ENCODE measurements at places on chromosomes 7 and 10.

GRCh38 chr10:123944661-123945060, 53.1 kb upstream of the CPXM2 start:
- DNase-seq = no peak

DNA sequence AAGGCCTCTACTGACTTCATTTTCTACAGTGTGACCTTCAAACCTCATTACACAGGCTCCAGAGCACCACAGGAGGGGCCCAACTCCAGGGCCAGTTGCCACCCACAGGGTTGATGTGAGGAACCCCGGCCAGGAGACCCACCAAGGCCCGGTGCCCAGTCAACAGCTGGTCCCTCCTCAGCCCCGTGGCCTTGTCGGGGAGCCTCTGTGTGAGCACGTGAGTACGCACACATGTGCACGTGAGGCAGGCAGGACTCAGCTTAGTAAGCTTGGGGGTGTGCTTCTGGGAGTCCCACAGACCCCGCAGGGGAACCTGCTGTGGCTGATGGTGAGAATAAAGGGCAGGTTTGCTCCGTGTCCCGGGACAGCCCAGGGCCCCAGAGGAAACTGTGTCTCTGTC, 104.5 kb downstream of the VIPR2 start:
- no peak for DNase-seq

GRCh38 chr7:21550076-21550475, 7.2 kb downstream of the DNAH11 start:
- DNase-seq = no peak

- DNase-seq = no peak
Observed at GRCh38 chr7:25598765-25599164, 370.5 kb upstream of the NPVF start.

GRCh38 chr10:14774797-14775196, at the start of gene FAM107B:
Gene FAM107B, minus strand, starts transcription at chr10:14774897. Its CDS starts 234 bp downstream, at chr10:14774663.
- DNase-seq = no peak

GRCh38 chr7:80127412-80128160, 7.0 kb upstream of the GNAI1 start:
- no peak for DNase-seq

DNA sequence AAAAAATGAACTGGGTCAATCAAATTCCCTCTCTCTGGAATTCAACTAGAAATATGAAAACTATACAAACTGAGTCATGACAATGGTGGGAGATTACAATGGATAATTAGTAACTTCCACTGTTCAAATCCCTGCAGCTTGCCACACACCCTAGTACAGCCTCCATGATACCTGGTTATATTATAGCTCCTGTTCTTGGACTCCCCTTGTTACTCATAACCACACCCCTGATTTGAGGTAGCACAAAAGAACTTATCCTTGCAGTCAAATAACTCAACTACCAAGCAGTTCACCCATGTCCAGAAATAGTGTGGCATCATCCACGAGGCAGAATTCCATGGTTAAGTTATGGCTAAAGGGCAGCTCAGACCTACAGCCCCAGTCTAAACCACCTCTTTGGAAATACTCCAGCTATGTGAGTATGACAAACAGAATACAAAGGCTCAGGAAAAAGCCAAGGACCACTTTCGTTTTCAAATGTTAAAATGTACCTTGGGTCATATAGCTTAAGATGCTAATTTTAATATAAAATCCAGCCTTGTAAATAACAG, 164.7 kb downstream of the CPEB3 start:
- DNase-seq = no peak

DNA sequence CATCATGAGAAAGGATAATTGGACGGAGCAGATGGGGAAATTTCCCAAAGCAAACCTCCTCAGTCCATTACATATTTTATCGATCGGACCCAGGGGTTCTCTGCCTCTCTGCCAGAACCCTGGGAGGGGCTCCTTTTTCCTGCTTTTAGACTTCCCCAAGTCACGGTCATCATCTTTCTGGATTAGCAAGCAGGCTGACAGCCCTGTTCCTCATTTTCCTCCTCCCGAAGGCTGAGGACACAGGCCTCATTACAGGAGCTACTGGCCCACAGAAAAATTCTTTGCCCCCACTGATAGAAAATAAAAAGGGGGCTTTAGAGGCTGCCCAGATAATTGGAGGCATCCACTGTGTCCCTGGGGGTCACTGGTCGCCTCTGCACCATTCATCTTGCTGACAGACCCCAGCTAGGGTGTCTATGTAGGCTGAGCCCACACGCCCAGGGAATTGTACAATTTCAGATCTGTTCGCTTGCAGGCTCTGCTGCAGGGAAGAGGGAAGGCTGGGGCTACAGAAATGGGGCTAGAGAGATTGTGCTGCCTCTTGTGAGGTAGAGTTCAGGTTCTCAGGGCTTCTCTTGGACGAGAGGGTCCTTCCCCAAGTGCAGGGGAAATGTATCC, 125.7 kb upstream of the SDK1 start:
- DNase-seq = no peak

- no peak for DNase-seq
Observed at GRCh38 chr10:27683226-27683625, 62.4 kb downstream of the MKX start.

DNA sequence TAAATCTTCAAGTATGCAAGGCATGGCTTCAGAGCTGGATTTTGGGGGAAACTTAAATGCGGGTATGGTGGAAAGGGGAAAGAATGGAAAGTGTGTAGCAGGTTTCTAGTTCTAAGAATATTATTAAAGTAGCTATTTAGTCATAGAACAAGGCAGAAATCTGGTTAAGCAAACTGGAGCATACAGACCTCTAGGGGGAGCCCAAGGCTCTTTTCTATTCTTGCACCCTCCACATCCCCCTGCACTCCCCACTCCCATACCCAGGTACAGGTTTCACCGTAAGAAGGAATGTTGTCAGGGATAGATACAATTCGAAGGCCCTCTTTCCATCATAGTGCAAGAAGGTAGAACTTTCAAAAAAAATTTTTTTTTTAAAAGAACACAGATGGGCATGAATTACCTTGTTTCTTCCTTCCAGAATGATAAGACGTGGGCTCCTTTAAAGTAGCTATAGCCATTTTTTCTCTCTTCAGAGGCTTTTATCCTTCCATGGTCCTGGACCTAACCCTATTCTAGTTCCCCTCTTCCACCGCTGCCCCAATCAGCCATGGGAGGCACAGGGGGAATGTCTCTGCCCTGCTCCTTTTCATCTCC, 41.5 kb upstream of the SMIM30 start:
- no peak for DNase-seq

DNA sequence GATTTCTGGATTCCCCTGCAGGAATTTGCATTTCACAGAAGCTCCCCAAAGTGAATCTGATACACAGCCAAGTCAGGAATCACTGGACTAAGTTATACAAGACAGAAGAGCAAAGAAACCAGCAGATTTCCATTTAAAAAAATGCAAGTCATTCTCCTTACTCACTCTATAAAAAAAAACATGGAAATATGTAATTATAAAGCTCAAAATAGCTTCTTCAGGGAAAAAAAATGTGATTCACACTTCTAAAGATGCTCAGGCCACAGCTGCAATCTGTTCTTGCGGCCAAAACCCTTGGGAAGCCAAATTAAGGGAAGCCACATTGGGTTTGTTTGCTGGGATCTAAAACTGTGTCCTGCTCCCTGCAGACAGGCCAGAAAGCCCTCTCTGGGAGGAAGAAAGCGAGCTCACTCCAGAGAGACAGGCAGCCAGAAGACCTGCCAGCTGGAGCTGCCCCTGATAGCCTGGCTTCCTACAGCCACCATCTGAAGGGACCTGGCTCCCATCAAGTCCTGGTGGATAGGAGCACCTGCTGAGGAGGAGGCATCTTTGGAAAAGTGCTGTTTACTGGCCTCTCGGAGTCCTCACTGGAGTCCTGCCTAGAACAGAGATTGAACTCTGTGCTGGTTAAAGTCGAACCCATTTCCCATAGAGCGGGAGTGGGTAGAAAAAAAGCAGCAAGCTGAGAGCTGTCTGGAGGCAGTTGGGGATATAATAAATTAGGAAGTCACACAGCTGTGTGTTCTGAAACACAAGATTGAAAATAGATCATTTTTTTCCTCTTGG, 359.2 kb upstream of the AOAH start:
- DNase-seq = no peak

DNA sequence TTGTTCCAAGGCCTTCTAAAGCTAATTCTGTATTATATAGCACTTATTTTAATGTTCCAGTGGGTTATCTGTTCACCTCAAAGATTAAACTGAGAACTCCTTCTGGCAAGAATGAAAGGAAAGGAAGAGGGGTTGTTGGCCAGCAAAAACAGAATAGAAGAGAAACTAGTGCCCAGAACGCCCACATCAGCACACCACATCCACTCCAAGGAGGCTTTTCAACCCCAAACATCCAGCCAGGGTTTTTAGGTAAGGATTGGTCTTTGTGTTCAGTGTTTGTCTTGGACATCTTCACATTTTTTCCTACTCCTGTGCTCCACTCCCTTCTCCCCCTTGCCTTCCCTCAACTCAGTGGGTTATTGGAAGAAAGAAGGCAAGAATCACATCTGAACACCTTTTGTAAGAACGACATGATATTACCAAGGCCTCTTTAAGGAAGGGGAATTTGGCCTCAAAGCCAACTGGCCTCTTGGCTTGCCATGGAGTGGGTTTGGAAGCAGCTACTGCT, 55.8 kb downstream of the BICC1 start:
- no peak for DNase-seq

DNA sequence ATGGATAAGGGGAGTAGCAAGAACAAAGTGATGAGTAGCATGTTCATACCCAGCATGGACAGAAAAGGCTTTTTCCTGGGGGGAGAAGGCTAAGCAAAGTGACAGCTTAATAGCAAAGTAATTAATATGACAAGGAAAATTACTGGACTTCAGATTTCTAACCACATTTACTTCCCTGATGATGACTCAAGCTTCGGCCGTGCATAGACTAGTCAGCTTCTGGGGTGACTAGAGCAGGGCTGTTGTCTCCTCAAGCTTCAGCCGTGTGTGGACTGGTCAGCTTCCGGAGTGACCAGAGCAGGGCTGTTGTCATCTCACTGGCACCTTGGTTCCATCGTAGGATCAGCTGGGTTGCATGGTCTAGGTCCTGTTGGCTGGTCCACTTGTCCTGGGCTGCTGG, 2.1 kb upstream of the ZNF117 start:
- DNase-seq = no peak

DNA sequence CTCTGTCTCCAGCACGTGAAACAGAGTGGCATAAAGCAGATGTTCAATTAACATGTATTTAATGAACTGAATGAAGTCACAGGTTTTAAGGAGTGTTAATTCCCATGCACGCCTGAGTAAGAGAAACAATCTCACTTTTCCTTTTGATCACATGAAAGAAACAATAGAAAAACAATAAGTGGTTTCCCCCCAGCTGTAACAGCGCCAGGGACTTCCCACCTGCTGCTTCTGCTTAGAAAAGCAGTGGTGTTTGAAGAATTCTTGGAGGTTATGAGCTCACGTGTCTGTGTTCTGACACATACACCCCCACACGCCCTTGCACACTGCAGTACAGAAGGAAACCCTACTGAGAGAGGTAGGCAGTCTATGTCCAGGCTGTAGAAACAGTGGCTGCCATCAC, 51.3 kb upstream of the FRMD4A start:
- peak; percentile 75 for DNase-seq

GRCh38 chr7:18962031-18962430, 155.4 kb downstream of the TWIST1 start:
- no peak for DNase-seq

- DNase-seq = peak; percentile 26
Observed at GRCh38 chr10:124534231-124534798, 72.7 kb downstream of the LHPP start.

DNA sequence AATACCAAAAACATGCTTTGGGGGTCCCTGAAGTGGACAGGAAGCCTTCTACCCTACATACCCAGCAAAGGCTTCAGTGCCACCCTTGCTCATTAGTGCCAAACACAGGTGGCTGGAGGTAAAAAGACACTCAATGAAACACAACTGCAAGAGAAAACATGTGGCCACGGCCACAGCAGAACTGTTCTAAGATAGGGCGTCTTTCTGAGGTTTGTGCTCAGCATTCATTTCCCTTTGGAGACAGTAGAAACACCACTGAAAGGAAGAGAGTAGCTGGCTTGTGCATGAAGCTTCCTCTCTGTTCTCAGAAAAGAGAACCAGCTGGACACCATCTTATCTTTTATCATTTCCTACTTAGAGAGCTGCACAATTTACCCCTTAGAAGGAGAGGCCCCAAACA, 143.0 kb downstream of the PLXNA4 start:
- no peak for DNase-seq

GRCh38 chr7:18357691-18358090, 137.9 kb upstream of the HDAC9 start:
- no peak for DNase-seq

DNA sequence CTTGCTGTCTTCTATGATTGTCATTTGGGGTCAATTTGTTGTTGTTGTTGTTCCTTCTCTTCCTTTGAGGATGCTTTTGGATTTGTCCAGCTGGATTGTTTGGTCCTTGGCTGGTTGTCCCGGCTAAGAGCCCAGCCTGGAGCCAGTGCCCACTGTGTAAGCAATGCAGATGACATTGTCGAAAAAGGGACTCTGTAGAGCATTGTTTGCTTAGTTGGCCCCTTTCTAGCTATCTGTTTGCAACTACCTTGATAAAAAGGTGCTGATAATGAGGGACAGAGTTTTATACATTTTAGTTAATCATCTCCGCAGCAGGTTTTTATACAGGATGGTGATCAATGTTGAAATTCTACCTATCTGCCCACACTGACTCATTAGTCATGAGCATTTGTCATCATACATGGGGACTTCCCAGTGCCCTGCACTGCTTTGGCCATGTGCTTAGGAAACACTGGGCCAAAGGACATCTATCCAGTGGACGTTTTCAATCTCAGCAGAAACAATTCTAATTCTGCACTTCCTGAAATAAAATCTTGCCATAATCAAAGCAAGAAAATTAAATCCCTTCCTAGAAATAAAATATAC, 311.9 kb downstream of the GRM8 start:
- no peak for DNase-seq

- no peak for DNase-seq
Observed at GRCh38 chr7:155373359-155374273, 75.9 kb downstream of the INSIG1 start.
